ENCODE measurements at places on chromosomes 12 and 14. TPM values are rescaled to one million over a fixed set of nuclear protein-coding genes. Genes with fewer than 3 reads are reported as not detected.

Gene ART4
- not detected for total RNA-seq

Gene LYZ
- not detected for total RNA-seq

Gene PPP4R3A
- 52.2 TPM for total RNA-seq

Gene KRT83
- total RNA-seq: not detected

Gene KRT1
- total RNA-seq: not detected

Gene KLHL33
- total RNA-seq: 0.60 TPM

Gene SLC7A8
- total RNA-seq: 15.8 TPM

Gene AMN
- total RNA-seq: under 0.01 TPM
